ENCODE measurements at places on chromosomes 5 and 9.

GRCh38 chr5:123571927-123572326 is 60.0 kb downstream of the CSNK1G3 start:
- no peak for DNase-seq

GRCh38 chr5:20213803-20214202 is 225.8 kb upstream of the CDH18 start:
- DNase-seq, result no peak

- peak; percentile 24 for DNase-seq
Measured at GRCh38 chr9:16728137-16728508, 142.3 kb downstream of the BNC2 start.

DNA sequence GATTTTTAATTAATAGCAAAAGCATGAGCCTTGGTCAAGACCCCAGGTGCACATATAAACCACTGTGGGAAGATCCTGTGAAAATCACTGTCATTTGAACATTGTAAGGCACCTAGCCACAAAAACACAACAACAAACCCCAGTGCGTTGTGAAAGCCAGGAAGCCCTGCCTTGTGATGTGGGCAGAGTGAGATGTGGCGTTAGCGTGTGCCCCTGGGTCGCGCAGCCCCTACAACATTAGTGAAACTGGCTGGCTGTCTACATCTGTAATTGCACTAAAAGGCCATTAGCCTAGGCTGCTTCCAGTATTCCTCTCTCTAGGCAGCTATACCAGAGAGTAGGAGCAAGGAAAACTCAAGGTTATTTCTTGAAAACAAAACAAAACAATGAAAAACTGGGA is 21.1 kb upstream of the PDZD2 start:
- DNase-seq, result no peak

DNA sequence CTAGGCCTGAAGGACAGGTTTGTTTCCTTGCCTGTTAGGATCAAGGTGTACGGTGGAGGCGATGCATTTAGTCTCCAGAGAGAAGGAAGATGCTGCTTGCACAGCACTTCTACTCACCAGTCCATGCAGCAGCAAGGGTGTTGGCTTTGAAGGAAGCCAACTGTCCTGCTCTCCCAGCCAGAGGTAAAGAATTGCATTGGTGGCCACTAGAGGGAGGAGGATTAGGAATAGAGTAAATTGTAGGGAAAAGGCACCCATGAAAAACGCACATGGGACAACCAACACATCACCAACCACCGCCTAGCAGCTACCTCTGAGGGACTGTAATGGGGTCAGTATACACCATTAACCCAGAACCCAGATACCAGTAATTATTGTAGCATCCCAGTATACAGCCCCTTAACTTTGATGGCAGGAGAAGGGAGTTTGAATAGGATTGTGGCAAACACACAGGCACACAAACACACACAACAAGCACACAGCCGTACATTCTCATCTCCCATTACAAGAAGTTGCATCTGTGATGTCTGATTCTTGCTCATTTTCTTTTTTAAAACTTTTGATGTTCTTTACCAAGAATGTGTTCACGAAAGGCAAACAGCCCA is 267.7 kb downstream of the ADAMTS6 start:
- DNase-seq, result peak; percentile 64

DNA sequence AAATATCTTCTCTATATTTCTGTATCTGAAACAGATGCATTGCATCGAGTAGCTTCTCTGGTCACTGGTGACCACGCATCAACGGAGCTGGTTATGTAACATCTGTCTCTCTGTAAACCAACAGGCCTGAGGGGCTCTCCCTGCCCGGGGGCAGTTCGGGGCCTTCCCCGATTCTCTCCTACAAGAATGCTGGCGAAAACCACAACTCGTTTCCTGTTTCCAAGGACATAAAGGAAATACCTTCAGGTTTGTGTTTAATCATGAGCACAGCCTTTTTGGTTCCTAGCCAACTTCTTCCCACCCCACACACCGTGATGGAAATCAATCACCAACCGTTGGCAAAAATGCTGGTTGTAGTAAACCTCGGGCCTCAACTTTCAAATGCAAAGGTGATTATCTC is 25.1 kb downstream of the GDNF start:
- DNase-seq, result peak; percentile 33

DNA sequence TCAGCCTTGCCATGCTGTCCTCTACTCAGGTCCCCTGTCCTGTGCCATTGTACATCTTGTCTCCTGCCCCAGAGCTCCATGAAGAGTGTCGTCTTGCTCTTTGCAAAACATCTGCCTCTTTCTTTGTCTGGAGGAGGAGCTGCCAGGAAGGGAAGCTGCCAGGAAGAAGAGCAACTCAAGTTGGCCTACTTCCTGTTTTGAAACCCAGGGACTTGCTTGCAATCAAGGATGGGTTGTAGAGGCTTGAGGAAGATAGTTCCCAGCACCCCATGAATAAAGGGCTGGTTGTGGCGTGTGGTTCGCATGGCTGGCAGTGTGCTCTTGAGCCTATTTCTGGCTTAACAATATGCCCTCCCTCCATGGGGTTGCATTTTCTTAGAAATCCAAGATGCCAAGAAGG is 53.0 kb upstream of the CPEB4 start:
- no peak for DNase-seq

DNA sequence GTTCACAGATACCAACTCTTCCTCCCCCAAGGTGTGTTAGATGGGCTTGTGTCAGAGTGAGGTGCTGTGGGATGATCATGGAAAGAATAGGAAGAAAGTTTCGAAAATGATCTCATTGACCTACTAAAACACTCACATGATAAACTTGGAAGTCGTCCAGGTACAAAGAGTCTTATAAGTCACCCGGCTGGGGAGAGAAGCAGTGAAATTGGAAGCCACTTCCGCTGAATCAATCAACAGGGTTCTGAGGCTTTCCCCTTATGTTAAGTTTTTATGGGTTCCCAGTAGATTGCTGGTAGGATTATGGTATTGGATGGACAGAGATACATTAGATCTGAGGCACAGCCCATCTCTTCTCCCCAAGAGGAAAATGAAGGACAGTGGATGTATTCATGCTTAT is 218.8 kb upstream of the MSX2 start:
- DNase-seq, result no peak

GRCh38 chr9:114518599-114519022 is 13.3 kb upstream of the WHRN start:
- DNase-seq, result no peak

- DNase-seq, result no peak
Measured at GRCh38 chr9:103977163-103977562, 116.9 kb upstream of the SMC2 start.

DNA sequence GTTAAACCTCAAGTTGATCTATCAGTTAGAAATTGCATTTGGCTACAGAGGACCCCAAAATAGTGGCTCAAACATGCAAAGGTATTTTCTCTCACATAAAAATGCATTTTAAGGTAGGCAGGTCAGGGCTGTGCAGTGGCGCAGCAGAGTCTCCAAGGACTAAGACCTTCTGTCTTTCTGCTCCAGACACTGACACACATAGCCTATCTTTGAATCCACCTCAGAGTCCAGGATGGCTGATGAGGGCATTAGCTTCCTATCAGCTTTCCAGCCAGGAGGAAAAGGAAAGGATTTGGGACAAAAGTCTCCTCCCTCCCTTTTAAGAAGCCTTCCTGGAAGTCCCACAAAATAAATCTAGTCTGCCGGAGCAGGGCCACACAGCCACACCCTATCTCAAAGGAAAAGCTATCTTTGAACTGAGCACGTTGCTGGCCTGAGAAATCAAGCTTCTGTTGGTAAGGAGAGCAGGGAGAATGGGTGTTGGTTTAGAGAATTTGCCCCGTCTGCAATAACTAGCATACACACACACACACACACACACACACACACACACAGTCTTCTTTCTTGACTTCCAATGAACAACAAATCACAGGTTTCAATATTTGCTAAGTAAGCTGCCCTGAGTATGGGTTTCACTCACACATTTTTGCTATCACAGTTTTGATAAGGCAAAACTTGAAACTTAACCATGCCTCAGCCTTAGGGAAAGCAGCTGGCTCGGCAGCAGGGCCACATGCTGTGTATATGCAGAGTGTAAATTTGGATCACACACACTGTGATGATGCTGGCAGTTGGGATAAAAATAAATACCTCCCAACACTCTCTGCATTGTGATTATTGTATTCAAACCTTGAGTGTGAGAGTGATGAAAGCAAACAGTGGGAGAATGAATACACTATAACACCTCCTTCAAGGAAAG is 116.6 kb upstream of the MAP3K1 start:
- no peak for DNase-seq

DNA sequence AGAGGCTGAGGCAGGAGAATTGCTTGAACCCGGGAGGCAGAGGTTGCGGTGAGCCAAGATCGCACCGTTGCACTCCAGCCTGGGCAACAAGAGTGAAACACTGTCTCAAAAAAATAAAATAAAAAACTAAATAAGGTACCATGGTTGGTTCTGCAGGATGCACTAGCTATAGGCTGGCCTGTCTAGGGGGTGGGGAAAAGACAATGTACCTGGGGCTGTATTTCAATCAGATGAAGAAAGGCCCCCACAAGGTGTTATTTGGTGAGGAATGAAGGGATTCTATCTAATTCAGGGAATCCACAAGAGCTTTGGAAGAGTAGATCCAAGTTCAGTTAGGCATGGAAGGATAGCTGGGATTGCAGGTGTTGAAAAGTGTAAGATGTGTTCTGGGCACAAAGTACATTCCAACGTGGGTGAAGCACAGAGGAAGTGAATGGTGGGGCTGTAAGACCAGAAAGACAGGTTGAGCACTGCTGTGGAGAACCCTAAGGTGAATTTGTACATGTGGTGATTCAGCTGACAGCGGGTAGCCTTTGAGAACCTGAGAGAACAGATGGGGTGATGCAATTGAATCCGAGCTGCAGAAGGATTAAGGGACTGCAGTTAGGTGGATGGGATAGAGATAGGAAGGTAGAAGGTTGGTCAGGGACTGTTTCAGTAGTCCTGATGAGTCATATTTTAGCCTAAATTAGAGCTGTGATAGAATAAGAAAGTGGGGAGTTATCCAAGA is 71.8 kb downstream of the CAST start:
- peak; percentile 75 for DNase-seq

GRCh38 chr5:11298877-11299276 is 537.8 kb upstream of the DAP start:
- DNase-seq, result no peak

DNA sequence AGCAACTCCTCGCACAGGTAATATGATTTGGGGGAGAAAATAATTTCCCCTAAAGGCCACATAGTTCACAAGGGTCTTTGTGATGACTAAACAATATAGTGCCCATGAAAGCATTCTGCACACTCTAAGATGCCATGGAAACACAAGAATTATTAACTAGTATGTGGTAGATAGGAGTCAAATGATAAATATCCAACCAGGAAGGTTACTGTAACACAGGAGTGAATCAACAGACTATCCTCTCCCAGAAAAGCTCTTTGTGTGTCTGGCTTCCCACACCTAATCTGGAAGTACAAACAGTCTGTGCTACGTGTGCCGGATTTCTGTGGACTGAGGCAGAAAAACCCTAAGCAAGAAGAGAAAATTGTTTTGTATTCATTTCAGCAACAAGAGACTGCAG is 70.0 kb downstream of the OTP start:
- no peak for DNase-seq

- no peak for DNase-seq
Measured at GRCh38 chr5:158142156-158142555, 283.2 kb upstream of the CLINT1 start.

GRCh38 chr5:74259572-74259971 is 381.0 kb downstream of the ENC1 start:
- no peak for DNase-seq

DNA sequence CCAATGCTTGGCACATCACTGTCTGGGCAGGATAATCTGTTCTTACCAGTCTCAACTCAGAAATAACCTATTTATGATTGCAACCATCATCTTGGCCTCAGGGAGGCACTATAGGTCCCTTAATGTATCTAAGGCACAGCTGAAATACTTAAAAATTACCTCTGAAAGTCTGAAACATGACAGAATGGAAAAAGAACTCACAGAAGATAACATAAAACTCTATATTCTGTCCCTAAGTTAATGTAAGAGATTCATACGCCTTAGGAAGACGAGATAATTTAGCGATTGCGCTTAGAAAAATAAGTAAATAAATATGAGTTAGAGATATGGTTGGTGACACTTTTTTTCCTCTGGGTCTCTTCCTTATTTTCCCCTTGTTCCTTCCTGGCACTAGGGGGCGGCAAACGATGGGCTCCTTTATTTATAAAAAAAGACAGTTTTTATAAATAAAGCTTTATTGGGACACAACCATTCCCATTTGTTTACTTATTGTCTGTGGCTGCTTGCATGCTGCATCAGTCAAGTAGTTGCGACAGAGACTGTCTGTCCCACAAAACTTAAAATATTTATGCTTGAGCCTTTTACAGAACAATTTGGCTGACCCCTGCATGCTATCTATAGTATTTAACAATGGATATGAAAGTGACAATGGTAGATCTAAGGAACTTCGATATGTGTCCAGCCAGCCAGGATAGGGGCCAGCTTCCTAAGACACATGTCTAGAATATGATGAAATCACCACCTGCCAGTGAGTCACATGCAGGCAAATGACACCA is 79.6 kb downstream of the PDE4D start:
- peak; percentile 18 for DNase-seq

DNA sequence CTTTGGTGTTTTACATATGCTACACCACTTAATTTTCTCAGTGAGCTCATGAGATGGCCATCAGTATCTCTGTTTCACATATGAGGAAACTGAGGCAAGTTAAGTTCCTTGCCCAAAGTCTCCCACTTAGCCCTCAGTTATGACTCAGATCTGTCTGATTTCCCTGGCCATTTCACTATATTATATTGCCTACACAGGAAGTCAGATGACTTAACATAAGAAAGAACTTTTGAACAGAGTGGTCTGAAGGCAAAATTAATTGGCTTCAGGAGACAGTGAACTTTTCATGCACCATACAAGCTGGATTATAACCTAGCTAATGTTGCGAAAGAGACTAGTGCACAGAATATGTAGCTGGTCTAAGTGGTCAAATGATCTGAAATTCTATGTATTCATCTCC is 221.6 kb downstream of the NFIB start:
- no peak for DNase-seq

DNA sequence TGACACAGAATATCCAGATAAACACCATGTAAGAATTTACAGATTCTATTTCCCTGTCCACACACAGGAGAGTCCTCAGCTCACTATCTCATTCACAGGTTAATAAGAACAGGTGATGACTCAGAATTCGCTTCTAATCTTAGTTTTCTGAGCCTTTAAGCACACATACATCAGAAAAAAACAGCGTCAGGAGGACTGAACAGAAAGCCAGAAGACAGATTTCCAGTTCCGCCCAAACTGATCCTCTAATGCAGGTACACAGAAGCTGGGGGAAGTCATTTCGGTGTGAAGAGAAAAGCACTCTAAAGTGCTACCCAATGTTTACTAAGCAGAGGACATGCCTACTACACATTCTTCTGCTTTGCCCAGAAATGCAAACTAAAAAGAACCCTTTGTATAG is 1.6 kb downstream of the CEMIP2 start:
- no peak for DNase-seq

- DNase-seq, result no peak
Measured at GRCh38 chr5:66326276-66326675, 182.2 kb downstream of the SREK1 start.

- no peak for DNase-seq
Measured at GRCh38 chr5:58075907-58076306, 384.0 kb downstream of the PLK2 start.

GRCh38 chr9:129513282-129513681 is 107.6 kb downstream of the C9orf50 start:
- DNase-seq, result no peak

GRCh38 chr5:52996979-52997378 is 7.8 kb downstream of the ITGA2 start:
- no peak for DNase-seq

GRCh38 chr9:105053209-105053652 is 125.3 kb upstream of the ABCA1 start:
- no peak for DNase-seq

GRCh38 chr5:2752821-2753439 is 1.5 kb upstream of the IRX2 start:
- DNase-seq, result peak; percentile 70

Data from ELF-1 (cell line).